Activated naive CD8-positive, alpha-beta T cell treated with anti-CD3 and anti-CD28 coated beads for 36 hours (primary cell): ENCODE measurements at places on chromosomes 3 and 15.

- no peak for DNase-seq
These were observed 183.7 kb upstream of the LMCD1 start for GRCh38 chr3:8317661-8318649.

DNA sequence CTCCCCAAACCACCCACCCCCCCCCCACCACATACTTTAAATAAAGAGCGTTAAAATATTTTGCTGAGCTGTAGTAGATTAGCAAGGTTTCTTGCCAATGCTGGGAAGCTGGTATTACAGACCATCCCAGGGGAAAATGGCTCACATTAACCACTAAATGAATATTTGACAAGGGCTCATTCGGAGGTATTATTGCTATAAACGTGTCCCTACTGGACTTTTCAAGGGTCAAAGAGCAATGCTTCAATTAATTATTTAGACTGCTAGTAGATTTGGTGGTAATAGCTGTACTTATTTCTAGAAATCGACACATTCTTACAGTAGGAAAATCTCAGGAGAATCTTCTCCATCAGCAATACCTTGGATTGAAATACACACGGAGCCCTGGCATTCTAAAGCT lies 5.2 kb downstream of the SOX2 start:
- DNase-seq, result no peak

- DNase-seq, result no peak
These were observed 64.3 kb downstream of the SLC12A8 start for GRCh38 chr3:125148016-125148812.

DNA sequence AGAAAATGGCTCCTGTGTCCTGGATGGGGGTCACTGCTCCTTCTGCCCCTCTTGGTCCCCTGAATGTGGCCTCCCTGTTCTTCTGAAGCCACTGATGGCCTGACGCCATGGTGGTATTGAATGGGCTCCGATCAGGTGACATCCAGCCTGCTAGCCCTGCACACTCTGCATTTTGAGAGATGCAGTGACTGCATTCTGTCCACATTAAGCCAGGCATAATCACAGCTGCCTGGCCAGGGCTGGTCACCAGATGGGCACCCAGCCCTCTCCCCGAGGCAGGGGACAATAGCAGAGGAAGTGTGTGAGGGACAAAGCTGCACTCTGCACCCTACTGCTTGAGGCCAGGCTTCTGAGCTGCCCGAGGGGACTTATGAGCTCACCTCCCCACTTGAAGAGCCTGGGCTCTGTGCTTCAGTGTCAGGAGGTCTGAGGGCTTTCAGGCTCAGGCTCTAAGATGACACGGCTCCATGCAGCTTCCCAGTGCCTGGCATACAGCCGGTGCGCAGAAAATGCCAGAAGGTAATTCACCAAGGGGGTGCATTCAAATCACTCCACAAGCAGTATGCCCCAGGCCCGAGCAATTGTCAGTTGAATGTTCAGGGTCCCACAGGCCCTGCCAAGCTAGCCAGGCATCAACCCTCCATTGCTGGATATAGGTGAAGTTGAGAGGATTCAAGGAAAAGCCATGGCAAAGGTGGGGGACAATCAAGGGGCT lies 56.8 kb downstream of the WNT7A start:
- DNase-seq, result no peak

- no peak for DNase-seq
These were observed 37.4 kb upstream of the PRICKLE2 start for GRCh38 chr3:64262574-64263114.

DNA sequence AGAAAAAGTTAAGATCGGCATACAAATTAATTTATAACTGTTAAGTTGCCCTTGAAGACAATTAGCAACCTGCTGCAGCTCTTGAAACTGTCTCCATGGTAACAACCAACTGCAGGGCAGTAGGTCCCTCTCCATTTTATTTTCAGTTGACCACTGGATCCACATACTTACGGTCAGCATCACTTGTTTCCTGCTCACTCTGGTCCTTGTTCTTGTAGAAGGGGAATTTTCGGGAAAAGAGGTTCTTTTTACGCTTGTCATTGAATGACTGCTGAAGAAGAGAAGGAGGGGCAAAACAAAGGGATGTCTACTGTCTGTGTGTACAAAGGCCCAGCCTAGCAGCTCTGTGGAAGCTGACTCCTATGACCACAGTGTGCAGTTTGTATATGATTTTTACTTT lies 46.8 kb upstream of the MELTF start:
- DNase-seq, result no peak

DNA sequence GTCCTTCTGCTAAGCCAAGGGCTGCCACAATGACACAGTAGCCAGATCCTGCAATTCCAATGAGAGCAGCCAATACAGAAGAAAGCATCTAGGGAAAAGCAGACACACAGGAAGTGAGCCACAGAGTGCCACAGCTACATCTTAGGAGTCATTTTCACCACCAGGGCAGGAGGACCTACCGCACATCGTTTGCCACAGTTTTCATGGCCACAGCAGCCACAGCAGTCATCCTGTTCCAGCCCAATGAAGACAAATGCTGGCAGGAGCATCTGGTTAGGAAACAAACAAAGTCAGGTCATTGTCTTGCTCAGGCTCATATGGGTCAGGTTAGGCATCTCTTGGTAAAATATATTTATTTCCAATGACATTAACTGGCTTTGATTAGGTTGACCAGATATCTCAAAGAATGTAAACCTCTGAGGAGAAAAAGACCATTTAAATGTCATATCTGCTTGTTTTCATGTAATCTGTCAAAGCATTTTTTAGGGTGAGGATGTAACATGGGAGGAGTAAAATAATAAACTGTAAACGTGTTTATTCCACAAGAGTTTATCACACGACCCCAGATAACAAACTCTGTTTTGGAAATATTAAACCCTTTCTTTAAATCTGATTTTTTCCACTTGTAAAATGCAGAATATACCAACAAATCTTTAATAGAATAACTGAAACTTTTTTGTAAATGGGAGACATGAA lies 1.8 kb downstream of the TM4SF1 start:
- DNase-seq, result no peak

DNA sequence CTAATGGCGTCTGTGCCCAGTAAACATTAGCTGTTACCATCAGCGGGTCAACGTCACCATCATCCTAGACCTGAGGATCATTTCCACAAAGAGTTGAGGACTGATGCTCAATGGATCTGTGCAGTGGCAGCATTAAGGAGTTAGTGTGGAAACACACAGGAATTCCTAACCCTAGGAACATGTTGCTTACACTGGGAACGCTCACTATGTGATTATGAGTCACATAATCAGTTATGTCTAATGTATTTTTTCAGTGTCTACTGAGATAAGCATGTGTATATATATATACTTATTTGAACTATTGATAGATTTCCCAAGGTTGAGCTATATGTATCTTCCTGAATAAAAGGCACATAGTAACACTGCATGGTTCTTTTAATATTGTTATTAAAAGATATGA lies 19.0 kb downstream of the ARNT2 start:
- DNase-seq, result no peak

DNA sequence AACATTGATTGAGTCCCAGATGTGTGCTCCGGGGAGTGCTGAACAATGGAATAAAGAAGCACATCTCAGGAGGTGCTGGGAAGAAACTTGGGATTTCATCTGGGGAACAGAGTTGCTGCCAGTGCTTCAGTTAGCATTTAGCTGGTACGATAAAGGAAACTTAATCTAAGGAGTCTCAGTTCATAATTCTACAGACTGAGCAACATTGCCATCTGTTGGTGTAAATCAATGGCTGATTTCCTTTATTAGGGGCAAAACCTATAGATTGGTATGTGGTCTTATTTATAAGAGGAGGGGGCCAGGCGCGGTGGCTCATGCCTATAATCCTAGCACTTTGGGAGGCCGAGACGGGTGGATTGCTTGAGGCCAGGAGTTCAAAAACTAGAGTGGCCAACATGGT lies 8.9 kb downstream of the MKRN2OS start:
- no peak for DNase-seq

DNA sequence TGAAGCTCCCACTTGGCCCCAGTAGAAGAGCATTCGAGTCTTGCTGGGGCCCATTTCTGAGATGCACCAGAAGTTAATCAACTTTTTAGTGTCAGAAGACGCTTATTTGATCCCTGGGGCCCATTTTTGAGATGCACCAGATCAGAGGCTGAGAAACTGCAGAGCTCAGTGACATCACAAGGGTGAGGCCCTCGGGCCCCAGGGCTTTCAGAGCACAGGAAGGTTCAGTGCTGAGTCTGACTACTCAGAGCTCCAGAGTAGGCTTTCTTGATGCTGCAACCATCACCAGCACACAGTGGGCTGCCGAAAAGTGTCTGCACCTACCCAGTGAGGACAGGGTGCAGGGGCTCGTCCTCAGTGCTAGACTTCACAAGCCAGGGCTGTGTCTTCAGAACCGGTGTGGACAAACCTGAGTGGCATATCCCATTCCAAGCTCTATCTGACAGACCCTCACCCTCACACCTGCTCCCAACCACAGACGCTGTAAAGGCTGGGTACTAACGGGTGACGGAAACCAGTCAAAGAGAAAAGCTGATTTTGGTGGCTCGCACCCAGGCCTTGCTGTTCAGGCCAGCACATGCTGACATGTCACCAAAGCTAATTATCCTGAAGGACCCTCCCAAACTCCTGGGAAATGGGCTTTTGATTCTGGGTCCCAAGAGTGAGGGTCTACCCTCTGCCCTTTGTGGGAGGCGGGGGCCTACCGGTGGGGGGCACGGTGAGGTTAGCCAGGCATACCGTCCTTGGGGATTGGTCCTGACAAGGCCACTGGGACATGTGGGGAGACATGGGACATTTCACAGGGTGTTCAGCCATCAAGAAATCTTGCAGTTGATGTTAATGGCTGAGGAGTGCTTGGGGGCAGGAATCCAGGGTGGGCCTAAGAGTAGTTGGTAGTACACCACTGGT lies 83.0 kb downstream of the PDCD6IP start:
- no peak for DNase-seq

DNA sequence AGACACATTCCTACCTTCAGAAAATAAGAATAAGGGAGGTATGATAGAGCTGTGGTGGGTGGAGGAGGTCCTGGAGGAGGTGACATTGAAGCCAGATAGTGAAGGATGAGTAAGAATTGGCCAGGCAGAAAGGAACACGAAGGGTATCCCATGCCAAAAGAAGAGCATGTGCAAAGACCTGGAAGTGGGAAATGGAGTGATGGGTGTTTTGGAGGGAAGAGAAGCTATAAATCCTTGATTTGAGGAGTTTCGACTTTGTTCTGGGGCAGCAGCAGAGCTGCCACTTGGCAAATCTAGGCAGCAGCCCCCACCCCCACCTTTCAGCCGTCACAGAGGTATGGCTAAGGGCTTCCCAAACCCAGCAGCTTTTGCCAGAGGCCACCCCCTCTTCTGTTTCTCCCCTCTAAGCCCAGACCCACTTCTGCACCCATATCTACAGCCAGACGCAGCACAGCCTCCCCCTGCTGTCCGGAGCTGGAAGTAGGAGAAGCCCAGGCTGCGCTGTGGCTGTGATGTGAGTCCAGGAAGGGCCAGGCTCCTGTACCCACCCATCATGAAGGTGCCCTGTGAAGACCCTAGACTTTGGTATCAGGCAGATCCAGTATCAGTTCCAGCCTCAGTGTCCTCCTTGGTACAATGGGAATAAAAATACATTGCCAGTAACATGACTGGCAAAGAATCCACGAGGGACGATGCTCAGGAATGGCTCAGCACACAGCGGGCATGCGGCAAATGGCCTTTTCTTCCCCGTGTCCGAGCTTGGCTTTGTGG lies 188.7 kb upstream of the LINGO1 start:
- DNase-seq, result peak; percentile 56

DNA sequence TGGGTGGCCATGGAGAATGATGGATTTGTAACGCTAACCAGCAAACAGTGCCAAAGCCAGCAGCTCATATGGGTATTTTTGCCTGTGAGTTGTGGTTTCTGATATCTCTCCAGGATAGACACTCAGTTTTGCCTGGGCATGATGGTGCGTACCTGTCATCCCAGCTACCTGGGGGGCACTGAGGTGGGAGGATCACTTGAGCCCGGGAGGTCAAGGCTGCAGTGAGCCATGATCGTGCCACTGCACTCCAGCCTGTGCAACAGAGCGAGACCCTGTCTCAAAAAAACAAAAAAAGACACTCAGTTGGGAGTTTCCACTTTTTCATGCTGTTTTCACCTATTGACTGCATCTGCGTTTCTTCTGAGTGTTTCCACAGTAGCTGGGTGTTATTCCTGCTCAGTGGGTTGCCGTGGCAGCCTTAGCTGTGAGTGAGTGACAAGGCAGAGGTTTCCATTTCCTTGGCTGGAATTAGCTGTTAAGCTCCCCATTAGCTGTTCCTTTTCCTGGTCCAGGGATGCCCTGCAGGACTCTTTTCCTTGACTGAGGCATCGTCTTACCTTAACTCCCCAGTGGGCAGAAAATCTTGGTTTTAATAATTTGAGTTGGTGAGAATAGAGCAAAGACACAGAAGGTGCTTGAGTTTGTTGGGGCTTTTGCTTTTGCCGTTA lies 14.2 kb upstream of the RPP14 start:
- DNase-seq, result no peak

- DNase-seq, result no peak
These were observed 28.0 kb downstream of the SV2B start for GRCh38 chr15:91128016-91128415.

DNA sequence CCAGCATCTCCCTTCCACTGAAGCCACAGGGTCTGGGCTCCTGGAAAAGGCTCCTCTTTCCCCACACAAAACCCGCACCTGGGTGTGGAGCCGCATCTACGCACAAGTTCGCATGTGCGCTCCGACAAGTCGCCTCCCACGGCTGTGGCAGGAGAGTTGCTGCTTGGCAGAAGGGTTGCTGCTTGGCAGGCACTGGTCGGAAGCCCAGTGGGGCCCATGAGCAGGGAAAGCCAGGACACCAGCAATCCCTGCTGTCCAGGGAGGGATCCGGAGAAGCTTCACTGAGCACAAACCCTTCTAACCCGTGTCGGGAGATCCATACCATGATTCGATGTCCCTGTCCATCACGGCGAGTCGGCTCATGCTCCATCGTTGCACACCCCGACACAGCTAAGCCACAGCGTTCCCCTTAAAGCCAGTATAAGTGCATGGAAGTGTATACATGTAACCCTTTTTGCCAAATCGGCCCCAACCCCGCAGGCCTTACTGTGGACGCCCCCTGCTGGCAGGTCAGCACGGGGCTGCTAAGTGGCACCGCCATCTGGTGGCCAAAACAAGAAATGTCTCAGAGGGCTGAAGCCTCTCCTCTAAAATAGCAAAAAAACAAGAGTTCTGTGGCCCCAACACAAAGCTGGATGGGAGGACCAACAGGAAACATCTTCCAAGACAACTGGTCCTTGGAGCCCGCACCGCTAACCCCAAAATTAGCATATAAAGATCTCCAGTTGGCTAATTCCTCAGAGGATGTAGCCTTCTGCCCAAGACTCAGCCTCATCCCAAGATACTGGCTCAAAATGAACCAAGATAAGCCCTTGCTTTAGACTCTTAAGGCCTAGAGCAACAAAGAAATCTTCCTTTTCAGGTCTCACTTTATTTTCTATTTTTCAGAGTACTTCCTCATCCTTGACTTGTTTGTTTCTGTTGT lies 8.3 kb downstream of the ANKRD63 start:
- DNase-seq, result peak; percentile 85

DNA sequence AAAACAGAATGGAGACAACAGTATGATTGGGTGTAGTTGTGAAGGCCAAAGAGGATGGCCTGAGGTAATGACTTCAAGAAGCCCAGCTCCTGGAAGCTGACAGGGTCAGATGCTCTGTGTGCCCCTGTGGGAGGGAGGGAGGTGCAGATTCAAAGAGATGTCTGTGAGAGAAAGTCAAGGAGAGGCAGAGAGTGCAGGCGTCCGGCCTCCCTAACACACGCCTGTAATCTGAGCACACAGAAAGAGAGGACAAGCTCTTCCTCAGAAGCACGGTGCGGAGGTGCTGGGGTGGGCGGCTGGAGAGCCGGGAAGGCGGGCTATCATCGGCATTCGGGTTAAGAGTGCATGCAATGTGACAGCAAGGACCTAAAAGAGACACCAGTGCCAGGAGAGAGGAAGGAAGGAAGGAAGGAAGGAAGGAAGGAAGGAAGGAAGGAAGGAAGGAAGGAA lies 238.2 kb upstream of the HES1 start:
- no peak for DNase-seq
